ENCODE measurements at places on chromosomes 11 and 22.

DNA sequence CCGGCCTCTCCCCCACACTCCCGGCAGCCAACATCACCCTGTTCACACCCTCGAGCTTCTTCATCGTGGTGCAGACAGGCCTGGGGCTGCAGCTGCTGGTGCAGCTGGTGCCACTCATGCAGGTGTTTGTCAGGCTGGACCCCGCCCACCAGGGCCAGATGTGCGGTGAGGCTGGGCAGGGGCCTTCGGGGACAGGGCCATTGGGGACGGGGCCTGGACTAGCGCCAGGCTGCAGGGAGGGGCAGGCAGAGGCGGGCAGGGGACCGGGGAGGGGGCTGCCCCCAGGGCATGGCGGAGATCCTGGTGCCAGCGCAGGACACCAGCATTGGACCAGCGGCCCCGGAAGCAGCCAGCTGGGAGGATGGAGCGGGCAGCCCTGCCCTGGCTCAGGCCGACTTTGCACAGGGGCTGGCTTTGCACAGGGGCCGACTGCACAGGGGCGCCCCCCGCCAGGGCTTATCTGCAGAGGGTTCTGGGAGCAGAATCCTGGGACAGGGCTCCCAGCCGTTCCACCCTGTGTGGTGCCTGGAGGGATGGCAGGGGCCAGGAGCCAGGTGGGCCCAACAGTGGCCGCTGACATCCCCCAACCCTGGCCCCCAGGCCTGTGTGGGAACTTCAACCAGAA lies 8.6 kb downstream of the MUC5B start:
- DNase-seq, result no peak

GRCh38 chr22:28989035-28989464 lies 72.6 kb downstream of the C22orf31 start:
- no peak for DNase-seq

DNA sequence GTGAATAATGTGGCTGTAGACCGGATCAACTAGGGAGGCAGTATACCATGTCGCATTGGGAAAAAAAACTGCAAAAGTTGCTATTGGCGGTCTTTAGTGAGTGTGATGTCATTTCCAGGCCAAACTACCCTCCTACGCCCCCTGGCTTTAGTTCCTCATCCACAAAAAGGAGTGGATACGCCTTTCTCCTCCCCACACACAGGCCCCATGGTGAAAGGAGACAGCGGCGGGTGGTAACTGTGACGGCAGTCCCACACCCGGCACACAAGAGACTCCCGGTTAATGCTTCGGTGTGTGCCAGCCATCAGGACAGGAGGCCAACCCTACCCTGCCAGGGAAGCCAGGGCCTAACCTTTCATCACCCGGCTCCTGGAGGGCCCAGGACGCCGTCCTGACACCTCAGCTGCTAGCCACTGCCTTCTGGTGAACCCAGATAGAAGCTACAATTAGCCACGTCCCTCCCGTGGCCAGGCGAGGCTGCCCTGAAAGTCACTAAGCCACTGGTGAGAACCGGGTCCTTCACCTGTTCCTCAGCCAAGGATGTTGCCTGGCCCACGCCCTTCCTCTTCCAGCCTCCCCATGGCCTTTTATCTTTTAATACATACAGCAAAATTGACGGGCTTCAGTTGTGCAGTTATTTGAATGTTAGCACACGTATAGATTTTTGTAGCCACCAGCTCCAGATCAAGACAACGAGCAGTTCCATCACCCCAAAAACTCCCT lies 10.8 kb downstream of the TP53I11 start:
- DNase-seq, result no peak

DNA sequence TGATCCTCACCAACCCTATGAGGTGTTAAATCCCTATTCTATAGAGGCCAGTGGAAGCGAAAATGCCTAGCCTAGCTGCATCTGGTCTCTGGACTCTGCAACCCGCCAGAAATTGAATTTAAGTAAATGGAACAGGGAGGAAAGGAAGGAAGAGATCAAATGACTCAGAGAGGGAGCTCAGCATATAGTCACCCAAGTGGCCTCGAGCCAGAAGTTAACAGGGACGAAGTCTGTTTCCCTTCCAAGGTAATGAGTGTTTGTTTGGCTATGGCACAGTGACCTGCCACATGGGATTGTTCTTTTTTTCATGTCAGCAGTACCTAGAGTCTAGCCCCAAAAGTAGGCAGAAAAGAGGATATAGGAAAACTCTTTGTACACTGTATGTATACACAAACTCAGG lies 66.3 kb downstream of the PAK1 start:
- peak; percentile 94 for DNase-seq

DNA sequence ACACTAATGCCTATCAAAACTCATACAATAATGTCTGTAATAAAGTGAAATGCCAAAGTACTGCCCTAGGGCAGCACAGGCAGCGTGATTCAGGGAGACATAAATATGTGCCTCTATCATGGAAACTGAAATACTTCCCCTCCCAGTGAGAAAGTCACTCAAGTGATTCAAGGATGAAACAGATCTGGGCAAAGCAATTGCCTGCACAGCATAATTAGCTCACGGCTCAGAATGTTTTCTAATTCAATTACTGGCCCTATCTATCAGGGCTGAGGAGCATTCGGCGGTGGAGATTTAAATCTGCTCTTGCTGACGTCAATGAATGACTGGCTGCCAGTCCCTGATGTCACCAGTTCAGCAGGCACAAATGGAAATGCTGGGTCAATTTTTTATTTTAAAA lies 27.7 kb upstream of the PPP2R1B start:
- DNase-seq, result peak; percentile 85

GRCh38 chr11:118194835-118195627 lies 18.6 kb upstream of the SCN2B start:
- peak; percentile 81 for DNase-seq

Data from foreskin fibroblast (primary cell).